ENCODE measurements at places on chromosomes 12 and 14.

DNA sequence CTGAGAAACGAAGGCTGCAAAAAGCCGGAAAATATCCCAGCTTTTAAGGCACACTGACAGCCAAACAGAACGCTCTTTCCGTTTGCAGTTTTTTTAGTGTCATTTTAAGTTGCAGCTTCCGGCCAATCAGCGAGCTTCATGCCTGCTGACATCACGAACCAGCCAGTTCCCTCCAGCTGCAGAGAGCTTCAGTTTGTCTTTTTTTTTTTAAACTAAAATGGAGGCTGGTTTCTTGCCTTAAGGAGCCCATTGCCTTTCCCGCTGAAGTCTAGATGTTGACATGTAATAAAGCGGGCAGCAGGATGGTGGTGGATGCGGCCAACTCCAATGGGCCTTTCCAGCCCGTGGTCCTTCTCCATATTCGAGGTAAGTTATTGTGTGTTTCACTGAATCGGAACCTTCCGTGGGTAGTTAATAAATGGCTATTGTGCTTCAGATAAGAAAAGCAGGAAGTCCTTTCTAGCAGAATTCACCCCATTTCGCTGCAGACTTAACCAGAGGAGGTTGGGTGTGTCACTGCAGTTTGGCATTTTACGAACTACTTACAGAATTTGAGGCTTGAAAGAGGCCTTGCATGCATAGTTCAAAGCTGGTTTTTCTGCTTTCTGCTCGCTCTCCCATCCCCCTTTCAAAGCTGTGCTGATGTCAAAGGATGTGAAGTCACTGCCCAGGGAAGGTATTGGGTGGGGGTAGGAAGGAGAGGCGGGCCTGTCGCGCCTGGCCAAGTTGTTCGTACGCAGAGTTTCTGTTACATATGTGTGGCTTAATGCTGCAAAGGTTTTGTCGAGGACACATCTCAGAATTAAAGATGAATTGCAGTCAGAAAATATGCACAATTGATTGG is 48.4 kb downstream of the PPP2R5C start:
- no peaks in the 10 kb centered on the region for H3K27me3 ChIP-seq
- H3K4me3 ChIP-seq: peak overlapping the region; percentile 88
- peaks cover 36% of the 10 kb centered on the region for H3K36me3 ChIP-seq
- H3K4me1 ChIP-seq: peaks cover 50% of the 10 kb centered on the region

GRCh38 chr14:101903111-101903561 is 61.2 kb upstream of the DYNC1H1 start:
- DNase-seq: no peak
- H3K4me1 ChIP-seq: no peaks in the 10 kb centered on the region
- H3K27me3 ChIP-seq: no peaks in the 10 kb centered on the region
- H3K36me3 ChIP-seq: peaks cover 65% of the 10 kb centered on the region

GRCh38 chr12:66446276-66446675 is 144.0 kb downstream of the HELB start:
- no peak overlapping the region for H3K27ac ChIP-seq
- H3K36me3 ChIP-seq: no peaks in the 10 kb centered on the region
- no peaks in the 10 kb centered on the region for H3K4me1 ChIP-seq
- H3K4me3 ChIP-seq: no peak overlapping the region
- H3K27me3 ChIP-seq: no peaks in the 10 kb centered on the region

DNA sequence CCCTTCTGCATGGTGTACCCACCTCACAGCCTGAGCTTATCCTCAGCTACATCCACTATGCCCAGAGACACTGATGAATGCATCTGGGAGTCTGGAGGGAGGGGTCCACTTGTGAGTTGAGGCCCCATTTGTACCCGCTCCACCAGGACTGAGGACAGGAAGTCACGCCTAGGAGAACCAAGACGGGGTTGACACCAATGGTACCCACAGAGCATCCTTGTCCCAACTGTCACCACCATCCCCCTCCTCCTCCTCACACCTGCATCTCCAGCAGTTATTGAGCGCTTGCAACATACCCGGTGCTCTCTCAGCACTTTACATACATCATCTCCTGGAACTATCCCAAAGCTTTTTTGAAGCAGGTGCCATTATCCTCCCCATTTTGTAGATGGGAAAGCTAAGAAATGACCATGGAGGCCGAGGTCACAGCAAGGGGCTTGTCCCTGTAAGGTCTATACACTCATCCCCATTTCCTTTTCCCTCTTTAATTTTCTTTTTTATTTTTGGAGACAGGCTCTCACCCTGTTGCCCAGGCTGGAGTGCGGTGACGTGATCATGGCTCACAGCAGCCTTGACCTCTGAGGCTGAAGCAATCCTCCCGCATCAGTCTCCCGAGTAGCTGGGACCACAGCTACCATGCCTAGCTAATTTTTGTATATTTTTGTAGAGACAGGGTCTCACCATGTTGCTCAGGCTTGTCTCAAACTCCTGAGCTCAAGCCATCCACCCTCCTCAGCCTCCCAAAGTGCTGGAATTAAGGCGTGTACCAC is 31.7 kb downstream of the DGLUCY start:
- peaks cover 53% of the 10 kb centered on the region for H3K4me1 ChIP-seq
- peak overlapping the region; percentile 69 for H3K27ac ChIP-seq
- peaks cover 55% of the 10 kb centered on the region for H3K36me3 ChIP-seq
- H3K27me3 ChIP-seq: no peaks in the 10 kb centered on the region
- no peak overlapping the region for H3K4me3 ChIP-seq

DNA sequence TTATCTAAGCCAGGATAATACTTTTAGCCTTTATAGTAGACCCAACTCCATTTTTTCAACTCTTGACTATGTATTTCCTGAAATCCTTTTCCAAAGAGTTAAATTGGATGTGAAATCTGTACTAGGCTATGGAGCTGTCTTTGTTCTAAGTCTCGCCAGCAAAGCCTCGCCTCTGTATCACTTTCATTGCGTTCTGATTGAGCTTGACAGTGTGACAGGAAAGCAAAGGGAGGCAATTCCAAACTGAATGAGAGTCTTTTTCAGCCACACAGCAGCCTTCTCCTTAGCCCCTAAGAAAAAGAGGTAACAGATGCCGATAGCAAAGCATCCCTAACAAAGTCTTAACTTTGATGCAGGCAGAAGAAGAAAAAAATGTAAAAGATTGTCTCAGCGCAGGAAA is 154.6 kb upstream of the OTX2 start:
- H3K4me1 ChIP-seq: no peaks in the 10 kb centered on the region
- peaks cover 2% of the 10 kb centered on the region for H3K27me3 ChIP-seq
- H3K4me3 ChIP-seq: no peak overlapping the region
- no peak for DNase-seq
- H3K36me3 ChIP-seq: no peaks in the 10 kb centered on the region
- no peak overlapping the region for H3K27ac ChIP-seq

DNA sequence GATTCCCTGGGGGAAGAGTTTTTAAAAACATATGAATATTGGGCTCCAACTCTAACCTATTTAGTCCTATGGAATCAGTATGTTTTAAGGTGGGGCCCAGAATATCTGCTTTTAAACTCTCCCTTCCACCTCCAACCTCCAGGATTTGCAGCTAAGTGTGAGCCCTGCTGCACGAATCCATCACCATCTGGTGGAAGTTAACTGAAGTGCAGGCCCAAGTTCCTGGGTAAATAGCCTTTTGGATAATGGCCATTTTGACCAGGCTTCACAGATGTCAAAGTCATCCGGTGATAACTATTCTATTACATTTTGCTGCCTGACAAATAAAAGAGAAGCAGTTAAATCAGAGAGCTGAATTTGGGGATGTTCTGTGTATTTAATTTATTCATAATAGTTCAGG is 58.1 kb upstream of the RMST start:
- H3K27ac ChIP-seq: no peak overlapping the region
- DNase-seq: no peak
- no peaks in the 10 kb centered on the region for H3K27me3 ChIP-seq
- no peaks in the 10 kb centered on the region for H3K4me1 ChIP-seq
- no peaks in the 10 kb centered on the region for H3K36me3 ChIP-seq

DNA sequence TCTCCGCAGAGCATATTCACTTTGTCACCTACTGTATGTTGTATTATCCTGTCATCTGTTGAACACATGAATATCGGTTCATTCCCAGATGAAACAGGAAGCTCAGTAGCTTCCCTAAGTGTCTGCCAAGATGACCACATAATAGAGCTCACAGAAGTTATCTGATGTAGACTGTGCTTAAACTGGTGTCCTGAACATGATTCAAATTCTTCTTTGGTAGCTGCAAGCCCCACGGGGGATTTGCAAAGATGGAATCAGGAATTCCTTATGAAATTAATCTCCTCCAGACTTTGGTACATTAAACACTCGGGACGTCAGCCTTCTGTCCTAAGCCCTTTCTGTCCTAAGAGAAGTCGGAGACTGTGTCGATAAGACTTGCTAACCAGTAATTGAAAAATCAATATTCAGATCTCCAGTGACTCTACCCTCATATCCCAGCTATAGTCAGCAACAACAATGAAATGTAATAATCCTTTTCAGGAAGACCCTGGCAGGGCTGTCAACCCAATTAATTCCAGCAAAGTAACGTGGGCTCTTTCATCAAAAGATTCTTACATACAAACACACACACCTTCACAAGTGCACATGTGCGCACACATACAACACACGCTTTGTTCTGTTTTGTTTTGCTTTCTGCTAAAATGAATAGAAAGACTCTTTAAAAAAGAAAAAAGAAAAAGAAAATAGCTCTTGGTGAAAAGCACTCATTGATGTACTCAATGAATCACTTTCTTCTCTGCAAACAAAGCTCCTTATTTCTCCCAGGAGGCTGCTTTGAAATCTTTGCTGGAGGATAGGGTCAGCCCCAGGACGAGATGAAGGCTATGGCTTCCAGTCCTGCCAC is 127.2 kb downstream of the RIMBP2 start:
- no peaks in the 10 kb centered on the region for H3K36me3 ChIP-seq
- H3K4me3 ChIP-seq: no peak overlapping the region
- H3K27me3 ChIP-seq: no peaks in the 10 kb centered on the region

DNA sequence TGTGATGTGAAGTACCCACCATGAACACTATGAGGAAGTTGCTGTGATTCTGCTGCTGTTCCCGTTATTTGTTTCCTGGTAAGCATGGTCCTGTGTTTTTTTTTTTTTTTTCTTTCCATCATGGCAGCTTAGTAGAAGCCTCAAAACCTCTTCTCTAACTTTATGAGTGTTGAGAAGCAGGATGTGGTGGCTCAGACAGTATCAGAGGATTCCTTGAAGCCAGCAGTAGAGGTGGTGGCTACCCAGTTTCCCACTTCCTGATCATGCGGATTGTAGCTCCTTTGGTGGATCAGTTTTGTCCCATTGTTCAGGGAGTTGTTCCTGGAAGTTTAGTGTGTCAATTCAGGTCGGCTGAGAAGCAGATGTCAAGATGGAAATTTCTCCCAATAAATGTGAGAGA is 175.8 kb downstream of the ATP23 start:
- H3K27ac ChIP-seq: no peak overlapping the region
- no peaks in the 10 kb centered on the region for H3K36me3 ChIP-seq
- H3K4me3 ChIP-seq: no peak overlapping the region

DNA sequence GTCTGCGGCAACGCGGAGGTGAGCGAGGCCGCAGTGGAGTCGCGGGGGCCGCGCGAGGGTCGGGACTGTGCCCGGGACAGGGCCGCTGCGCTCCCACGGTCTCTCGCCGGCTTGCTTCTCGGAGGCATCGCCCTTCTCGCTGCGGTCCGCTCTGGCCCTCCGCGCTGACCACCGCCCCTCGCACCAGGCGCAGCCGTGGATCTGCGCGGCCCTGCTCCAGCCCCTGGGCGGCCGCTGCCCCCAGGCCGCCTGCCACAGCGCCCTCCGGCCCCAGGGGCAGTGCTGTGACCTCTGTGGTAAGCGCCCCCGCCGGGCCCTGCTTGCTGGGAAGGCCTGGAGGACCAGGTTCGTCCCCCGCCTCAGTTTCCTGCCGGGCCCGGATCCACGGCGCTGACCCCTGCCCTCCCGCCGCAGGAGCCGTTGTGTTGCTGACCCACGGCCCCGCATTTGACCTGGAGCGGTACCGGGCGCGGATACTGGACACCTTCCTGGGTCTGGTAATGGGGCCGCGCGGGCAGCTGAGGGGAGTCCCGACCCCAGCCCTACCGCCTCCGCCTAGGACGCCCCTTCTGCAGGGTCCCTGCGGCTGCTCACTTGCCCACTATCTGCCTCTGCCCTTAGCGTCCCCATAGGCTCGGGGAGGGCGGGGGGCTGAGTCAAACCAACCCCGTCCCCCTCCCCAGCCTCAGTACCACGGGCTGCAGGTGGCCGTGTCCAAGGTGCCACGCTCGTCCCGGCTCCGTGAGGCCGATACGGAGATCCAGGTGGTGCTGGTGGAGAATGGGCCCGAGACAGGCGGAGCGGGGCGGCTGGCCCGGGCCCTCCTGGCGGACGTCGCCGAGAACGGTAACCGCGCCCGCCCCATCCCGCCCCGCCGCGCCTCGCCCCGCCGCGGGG is 7.0 kb downstream of the AMN start:
- peaks cover 40% of the 10 kb centered on the region for H3K27me3 ChIP-seq
- DNase-seq: no peak
- no peak overlapping the region for H3K4me3 ChIP-seq
- no peak overlapping the region for H3K27ac ChIP-seq

- H3K27ac ChIP-seq: no peak overlapping the region
- DNase-seq: no peak
- H3K27me3 ChIP-seq: no peaks in the 10 kb centered on the region
- no peaks in the 10 kb centered on the region for H3K4me1 ChIP-seq
Measured at GRCh38 chr12:115709540-115710011, 567.9 kb downstream of the MED13L start.

GRCh38 chr14:55782166-55782565 is 202.2 kb downstream of the KTN1 start:
- no peak for DNase-seq
- no peak overlapping the region for H3K4me3 ChIP-seq
- H3K27me3 ChIP-seq: peaks cover 14% of the 10 kb centered on the region
- no peak overlapping the region for H3K27ac ChIP-seq

DNA sequence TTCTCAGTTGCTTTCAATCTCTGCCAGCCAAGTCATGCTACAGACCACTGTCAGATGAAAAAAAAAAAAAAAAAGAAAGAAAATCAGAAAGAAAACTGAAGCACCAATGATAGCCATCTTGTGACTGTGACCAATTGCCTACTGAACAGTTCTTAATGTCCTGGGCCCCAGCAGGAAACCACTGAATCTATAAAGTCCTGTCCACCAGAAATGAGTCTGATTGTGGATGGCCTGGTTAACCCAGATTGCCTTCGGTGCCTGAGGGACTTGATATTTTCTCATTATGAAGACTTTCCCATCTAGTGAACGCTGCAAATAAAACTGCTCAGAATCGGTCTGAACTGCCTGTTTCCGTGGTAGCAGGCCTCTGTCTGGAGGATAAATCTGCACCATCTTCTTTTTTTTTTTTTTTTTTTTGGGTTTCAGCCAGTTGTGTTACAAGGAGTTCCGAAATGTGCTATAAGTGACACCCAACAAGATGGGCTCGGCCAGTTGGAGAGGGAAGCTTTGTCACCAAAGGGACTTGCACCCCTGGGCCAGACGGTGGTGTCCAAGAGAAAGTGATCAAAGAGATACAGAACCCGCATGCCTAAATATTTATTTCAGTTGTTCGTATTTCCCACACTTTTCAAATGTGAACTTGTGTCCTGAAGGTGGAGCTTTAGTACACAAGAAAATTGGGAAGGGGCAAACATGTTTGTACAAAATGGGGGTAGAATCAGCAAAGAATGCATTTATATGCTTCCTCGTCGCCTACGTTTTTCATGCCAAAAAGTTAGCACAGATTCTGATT is 3.0 kb upstream of the PLXNC1 start:
- no peak for DNase-seq
- H3K27me3 ChIP-seq: peaks cover 32% of the 10 kb centered on the region
- peaks cover 17% of the 10 kb centered on the region for H3K4me1 ChIP-seq
- H3K4me3 ChIP-seq: no peak overlapping the region

- H3K27me3 ChIP-seq: no peaks in the 10 kb centered on the region
- no peaks in the 10 kb centered on the region for H3K4me1 ChIP-seq
- no peak overlapping the region for H3K27ac ChIP-seq
- no peak for DNase-seq
Measured at GRCh38 chr14:84390010-84390409, 1139.9 kb upstream of the FLRT2 start.
